ENCODE measurements at places on chromosomes 4 and X.
A peak's percentile ranks its signal among the peaks of the same experiment; 100 is the strongest.

- peak; percentile 36 for DNase-seq
Measured at GRCh38 chr4:77203380-77204197, 46.6 kb downstream of the CCNG2 start.

- no peak for DNase-seq
Measured at GRCh38 chrX:631802-632365, 1.3 kb downstream of the SHOX start.

- peak; percentile 29 for DNase-seq
Measured at GRCh38 chr4:99998062-99998867, 48.2 kb upstream of the H2AZ1 start.

DNA sequence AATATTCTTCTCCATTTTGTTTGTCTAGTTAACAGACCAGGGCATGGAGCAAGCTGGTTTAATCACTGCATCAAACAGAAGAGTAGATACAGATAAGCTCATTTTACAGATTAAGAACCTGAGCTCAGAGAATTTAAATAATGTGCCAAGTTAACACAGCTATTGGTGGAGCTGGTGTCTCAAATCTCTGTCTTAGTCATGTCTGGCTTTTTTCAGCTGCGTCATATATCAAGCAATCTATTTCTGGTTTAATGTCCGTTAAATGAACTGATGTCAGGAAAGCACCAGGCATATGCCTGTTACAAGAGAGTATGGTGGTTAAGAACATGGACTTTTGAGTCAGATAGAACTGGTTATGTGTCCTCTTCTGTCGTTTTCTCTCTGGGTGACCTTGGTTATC is 79.8 kb upstream of the ADGRA3 start:
- DNase-seq: no peak

- no peak for DNase-seq
Measured at GRCh38 chrX:155767051-155767875, 113.9 kb upstream of the VAMP7 start.

DNA sequence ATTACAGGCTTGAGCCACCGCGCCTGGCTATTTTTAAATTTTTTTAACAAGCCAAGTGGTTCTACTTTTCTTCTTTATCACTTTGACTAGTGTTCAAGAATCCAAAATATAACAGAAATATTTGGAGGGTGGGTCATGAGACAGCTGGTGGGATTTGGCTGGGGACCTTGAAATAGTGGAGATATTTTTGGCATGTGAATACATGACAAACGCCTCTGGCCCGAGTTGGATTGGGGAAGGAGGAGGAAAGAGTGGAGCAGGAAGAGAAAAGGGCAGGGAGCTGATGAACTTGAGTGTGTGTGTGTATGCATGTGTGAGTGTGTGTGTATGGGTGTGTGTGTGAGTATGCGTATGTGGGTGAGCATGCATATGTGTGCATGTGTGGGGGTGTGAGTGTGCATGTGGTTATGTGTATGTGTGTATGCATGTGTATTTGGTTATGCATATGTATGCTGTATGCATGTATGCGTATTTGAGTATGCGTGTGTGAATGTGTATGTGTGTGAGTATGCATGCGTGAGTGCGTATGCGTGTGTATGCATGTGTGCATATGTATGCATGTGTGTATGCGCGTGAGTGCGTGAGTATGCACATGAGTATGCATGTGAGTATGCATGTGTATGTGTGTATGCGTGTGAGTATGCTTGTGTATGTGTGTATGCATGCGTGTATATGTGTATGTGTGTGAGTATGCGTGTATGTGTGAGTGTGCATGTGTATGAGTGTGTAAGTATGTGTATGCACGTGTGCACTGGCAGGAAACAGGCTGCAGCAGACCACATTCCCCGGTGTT is 49.6 kb downstream of the JADE1 start:
- no peak for DNase-seq
